ENCODE measurements at places on chromosomes 3 and 15. TPM values are rescaled to one million over a fixed set of nuclear protein-coding genes. Genes with fewer than 3 reads are reported as not detected.

DNA sequence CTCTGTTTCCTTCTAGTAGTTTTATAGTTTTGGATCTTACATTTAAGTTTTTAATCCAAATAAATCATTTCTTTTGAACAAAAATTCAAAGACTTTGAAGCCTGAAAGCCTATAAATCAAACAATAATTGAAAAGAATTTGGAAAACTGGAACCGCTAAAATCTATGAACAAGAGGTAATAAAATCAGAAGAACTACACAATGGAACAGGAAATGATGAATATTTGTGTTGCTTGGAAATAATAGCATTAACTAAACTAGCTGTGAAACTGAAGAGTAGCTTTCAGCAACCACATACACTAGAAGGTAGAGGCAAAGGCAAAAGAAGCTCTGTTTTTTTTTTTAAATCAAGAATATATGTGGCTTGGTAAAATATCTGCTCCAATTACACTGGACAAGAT, 147.9 kb upstream of the ABI3BP start:
- no peak for DNase-seq
- no peak overlapping the region for H3K27ac ChIP-seq
- H3K27me3 ChIP-seq = peaks cover 5% of the 10 kb centered on the region
- peaks cover 7% of the 10 kb centered on the region for H3K4me1 ChIP-seq
- H3K36me3 ChIP-seq = no peaks in the 10 kb centered on the region

DNA sequence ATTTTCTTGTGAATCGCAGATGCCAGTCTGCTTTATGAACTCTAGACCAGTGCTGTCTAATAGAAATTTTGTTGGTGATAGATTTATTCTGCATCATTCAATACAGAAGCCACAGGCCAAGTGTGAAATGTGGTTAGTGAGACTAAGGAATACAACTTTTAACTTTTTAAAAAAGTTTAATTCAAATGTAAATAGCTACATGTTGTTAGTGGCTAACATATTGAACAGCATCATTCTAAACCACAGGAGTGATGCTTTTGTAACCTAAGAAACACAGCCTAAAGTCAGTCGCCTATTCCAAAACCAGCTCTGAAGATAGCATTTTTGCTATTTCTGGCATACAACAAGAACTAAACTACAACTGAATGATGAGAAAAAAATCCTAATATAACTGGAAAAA, 164.8 kb upstream of the CBLB start:
- H3K27ac ChIP-seq = no peak overlapping the region
- H3K4me1 ChIP-seq = no peaks in the 10 kb centered on the region
- H3K4me3 ChIP-seq = no peak overlapping the region
- no peak for DNase-seq
- H3K27me3 ChIP-seq = peaks cover 3% of the 10 kb centered on the region
- no peaks in the 10 kb centered on the region for H3K36me3 ChIP-seq

PCNP gene
- total RNA-seq = 186 TPM

DNA sequence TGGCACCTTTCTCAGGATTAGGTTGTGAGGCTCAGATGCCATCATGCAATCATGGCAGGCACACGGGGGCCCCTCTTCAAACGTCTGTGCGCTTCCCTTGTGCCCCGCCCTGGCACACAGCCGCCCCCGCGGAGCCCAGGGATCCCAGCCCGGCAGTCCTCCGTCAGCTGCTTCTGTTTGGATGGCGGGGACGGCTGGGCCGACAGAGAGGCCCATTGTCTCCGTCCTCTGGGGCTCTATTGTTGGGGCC, 849 bp upstream of the HDAC11 start:
- no peaks in the 10 kb centered on the region for H3K36me3 ChIP-seq
- H3K27ac ChIP-seq = peak overlapping the region; percentile 88
- peaks cover 24% of the 10 kb centered on the region for H3K4me1 ChIP-seq
- peak; percentile 68 for DNase-seq

DNA sequence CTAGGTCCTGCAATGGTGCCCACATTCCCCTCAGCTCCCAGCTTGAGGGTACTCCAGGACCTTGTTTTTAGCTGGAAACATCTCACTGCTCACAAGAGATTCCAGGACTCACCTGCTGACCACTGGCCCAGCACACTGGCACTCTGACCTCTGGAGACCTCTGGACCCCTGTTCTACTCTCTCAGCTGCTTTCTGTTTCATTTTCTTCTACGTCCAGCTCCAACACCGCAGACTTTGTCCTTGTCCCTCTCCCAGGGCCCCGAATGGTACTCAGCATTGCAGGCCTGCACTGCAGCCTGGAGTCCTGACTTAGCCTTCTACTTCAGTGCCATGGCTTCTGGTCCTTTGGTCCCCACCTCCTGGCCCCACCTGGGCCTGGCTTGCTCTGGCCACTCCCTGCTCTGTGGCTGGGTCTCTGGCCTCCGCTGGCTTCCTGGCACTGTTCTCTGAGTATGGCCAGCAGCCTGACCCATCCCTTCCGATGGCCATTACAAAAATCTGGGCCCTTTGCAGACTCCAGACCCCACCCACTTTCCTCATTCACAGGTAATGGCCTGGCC, 27.9 kb downstream of the KY start:
- peaks cover 4% of the 10 kb centered on the region for H3K4me1 ChIP-seq
- no peaks in the 10 kb centered on the region for H3K27me3 ChIP-seq
- H3K4me3 ChIP-seq = no peak overlapping the region
- H3K36me3 ChIP-seq = no peaks in the 10 kb centered on the region

DNA sequence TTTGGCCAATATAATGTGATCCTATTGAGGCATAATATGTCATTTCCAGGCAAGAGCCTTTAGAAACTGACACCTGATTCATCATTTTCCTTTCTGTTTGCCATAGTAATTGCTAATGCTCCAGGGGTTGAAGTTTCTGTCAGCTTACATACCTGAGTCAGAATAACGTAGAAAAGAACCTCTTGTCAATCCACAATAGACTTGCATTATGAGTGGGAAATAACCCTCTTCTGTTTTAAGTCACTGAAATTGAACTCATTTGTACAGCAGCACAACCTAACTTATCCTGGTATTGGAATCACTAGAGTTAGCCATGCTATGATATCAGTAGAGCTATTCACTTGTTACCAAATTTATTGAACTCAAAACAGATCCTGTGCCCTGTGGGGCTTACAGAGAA, 101.7 kb upstream of the TP63 start:
- no peak overlapping the region for H3K4me3 ChIP-seq
- H3K27me3 ChIP-seq = no peaks in the 10 kb centered on the region
- H3K4me1 ChIP-seq = peaks cover 15% of the 10 kb centered on the region
- peak overlapping the region; percentile 83 for H3K27ac ChIP-seq

- H3K27me3 ChIP-seq = no peaks in the 10 kb centered on the region
- no peak for DNase-seq
- H3K4me3 ChIP-seq = no peak overlapping the region
- no peaks in the 10 kb centered on the region for H3K4me1 ChIP-seq
- H3K27ac ChIP-seq = no peak overlapping the region
These were observed 35.7 kb downstream of the SRP14 start for GRCh38 chr15:40003116-40003916.

Data from activated naive CD8-positive, alpha-beta T cell treated with anti-CD3 and anti-CD28 coated beads for 36 hours (primary cell).